PC-3 (cell line): ENCODE measurements at places on chromosomes 2 and 18. TPM values are rescaled to one million over a fixed set of nuclear protein-coding genes. Genes with fewer than 3 reads are reported as not detected.
A peak's percentile ranks its signal among the peaks of the same experiment; 100 is the strongest.

GRCh38 chr18:31101183-31102024 lies 817 bp downstream of the DSC2 start:
- no peaks in the 10 kb centered on the region for H3K27me3 ChIP-seq
- DNase-seq, result peak; percentile 23
- H3K4me3 ChIP-seq, result peak overlapping the region; percentile 72
- H3K4me1 ChIP-seq, result peaks cover 65% of the 10 kb centered on the region
- no peaks in the 10 kb centered on the region for H3K36me3 ChIP-seq

- H3K36me3 ChIP-seq, result no peaks in the 10 kb centered on the region
- H3K27ac ChIP-seq, result no peak overlapping the region
- peaks cover 13% of the 10 kb centered on the region for H3K4me1 ChIP-seq
- no peaks in the 10 kb centered on the region for H3K27me3 ChIP-seq
Observed at GRCh38 chr2:72883356-72883962, 3.7 kb upstream of the SPR start.

The SCYGR7 gene
- total RNA-seq, result not detected in 2 replicates

GRCh38 chr2:26848336-26849055 lies 564 bp downstream of the DPYSL5 start:
- H3K36me3 ChIP-seq, result no peaks in the 10 kb centered on the region
- no peak overlapping the region for H3K27ac ChIP-seq
- peaks cover 83% of the 10 kb centered on the region for H3K27me3 ChIP-seq
- no peak for DNase-seq

- no peak overlapping the region for H3K27ac ChIP-seq
- DNase-seq, result no peak
- H3K4me3 ChIP-seq, result no peak overlapping the region
- no peaks in the 10 kb centered on the region for H3K4me1 ChIP-seq
- no peaks in the 10 kb centered on the region for H3K27me3 ChIP-seq
Observed at GRCh38 chr2:11930211-11930761, 183.9 kb downstream of the LPIN1 start.

DNA sequence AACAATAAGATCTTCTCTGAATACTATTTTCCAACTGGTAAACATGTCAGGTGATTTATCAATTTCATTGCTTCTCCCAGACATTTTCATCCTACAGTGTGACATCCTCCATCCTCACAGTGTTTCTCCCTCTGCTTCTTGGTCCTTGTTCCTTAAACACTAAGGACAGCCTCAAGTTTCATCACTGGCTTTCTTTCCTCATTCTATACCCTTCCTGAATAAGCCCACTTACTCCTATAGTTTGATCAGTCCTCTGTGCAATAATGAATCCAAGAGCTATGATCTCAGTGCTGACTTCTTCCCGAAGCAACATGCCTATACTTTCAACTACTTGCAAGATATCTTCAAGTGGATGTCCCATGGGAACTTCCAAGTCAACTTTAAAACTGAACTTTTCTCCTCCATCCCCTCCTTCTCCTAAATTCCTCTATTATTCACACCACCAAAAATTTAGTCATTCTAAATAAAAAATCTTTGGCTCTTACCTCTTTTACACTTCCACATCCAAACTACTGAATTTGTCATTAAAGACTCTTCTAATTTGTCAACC lies 87.6 kb downstream of the FAM228A start:
- H3K27ac ChIP-seq, result no peak overlapping the region
- no peak for DNase-seq
- peaks cover 16% of the 10 kb centered on the region; the same call in 1 of the 2 replicates for H3K36me3 ChIP-seq
- H3K4me1 ChIP-seq, result no peaks in the 10 kb centered on the region; the same call in 1 of the 2 replicates
- no peak overlapping the region for H3K4me3 ChIP-seq
- H3K27me3 ChIP-seq, result no peaks in the 10 kb centered on the region

DNA sequence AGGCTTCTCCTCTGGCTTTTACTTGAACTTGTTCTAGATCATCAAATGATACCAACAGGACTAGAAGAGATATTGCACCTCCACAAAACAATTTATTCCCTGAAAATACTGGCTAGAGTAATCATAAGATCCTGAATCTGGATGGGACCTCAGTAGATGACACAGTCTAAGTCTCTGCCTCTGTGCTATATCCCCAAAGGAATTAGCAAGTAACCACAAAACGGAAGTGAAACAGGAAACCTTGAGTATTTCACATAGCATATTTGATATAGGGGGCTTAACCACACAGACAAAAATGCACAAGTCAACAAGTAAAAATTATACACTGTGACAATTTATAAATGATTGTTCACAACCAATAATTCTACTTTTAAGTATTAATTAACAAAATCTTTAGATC lies 456.9 kb upstream of the TNP1 start:
- H3K4me3 ChIP-seq, result no peak overlapping the region
- no peaks in the 10 kb centered on the region; the same call in 1 of the 2 replicates for H3K4me1 ChIP-seq
- no peaks in the 10 kb centered on the region for H3K36me3 ChIP-seq

- DNase-seq, result peak; percentile 36
- H3K4me1 ChIP-seq, result no peaks in the 10 kb centered on the region
- H3K4me3 ChIP-seq, result no peak overlapping the region
- 0 out of 2 replicates have a peak, but pooled peaks cover 4% of the 10 kb centered on the region for H3K27me3 ChIP-seq
- H3K27ac ChIP-seq, result no peak overlapping the region
Observed at GRCh38 chr2:114729026-114729425, 286.6 kb downstream of the DPP10 start.

DNA sequence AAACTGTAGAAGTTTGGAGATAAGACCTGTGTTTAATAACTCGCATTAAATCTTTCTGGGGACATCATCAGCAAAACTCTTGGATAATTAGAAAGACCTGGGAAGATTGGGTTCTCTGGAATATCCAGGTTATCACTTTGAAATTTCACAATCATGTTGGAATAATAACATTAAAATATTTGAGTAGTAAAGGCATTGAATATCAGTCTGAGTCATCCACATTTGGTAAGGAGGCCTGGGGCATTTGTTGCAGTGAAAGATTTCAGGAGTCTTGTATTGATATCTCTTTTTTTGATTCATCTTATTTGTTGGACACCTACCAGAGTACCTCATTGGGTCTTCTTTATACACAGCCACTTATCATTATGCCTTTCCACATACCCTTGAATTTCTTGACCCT lies 95.9 kb downstream of the EPB41L5 start:
- peaks cover 50% of the 10 kb centered on the region for H3K4me1 ChIP-seq
- no peaks in the 10 kb centered on the region for H3K36me3 ChIP-seq
- no peaks in the 10 kb centered on the region for H3K27me3 ChIP-seq
- peak overlapping the region; percentile 29; the same call in 1 of the 2 replicates for H3K4me3 ChIP-seq

The DNAJC5G gene
- not detected in 2 replicates for total RNA-seq

GRCh38 chr2:231110551-231110950 lies 14.3 kb downstream of the HTR2B start:
- peak; percentile 17 for DNase-seq
- no peak overlapping the region for H3K4me3 ChIP-seq
- no peaks in the 10 kb centered on the region for H3K27me3 ChIP-seq
- peaks cover 65% of the 10 kb centered on the region for H3K36me3 ChIP-seq

GRCh38 chr2:39135690-39136259 lies 14.9 kb upstream of the SOS1 start:
- H3K27ac ChIP-seq, result no peak overlapping the region
- H3K4me3 ChIP-seq, result no peak overlapping the region
- no peak for DNase-seq
- no peaks in the 10 kb centered on the region for H3K27me3 ChIP-seq
- no peaks in the 10 kb centered on the region for H3K36me3 ChIP-seq
- H3K4me1 ChIP-seq, result no peaks in the 10 kb centered on the region

The CYP26B1 gene
- total RNA-seq, result 1.6 and 3.9 TPM in 2 replicates

DNA sequence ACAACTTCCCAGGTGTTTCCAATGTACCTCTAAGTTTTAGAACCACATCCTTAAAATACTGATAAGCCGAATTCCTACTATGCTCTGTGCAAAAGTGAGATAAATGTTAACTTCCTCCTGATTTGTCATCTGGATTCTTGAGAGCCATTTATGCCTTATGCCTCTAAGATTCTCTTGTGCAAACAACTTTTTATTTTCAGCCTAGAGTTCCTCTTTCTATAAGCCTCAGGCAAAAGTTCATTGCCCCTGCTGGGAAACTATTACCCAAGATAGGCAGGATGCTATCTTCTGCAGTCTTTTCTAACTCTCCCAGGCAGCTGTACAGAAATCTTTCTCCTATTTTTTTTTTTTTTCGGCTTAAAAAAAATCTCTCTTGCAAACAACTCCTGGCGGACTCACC lies 216.1 kb downstream of the KCNJ3 start:
- no peaks in the 10 kb centered on the region for H3K27me3 ChIP-seq
- H3K4me3 ChIP-seq, result no peak overlapping the region
- H3K27ac ChIP-seq, result no peak overlapping the region

The NTSR2 gene
- not detected in 2 replicates for total RNA-seq

GRCh38 chr2:46097714-46098480 lies 199.3 kb upstream of the EPAS1 start:
- no peak overlapping the region for H3K4me3 ChIP-seq
- DNase-seq, result peak; percentile 97
- peak overlapping the region; percentile 95 for H3K27ac ChIP-seq
- H3K27me3 ChIP-seq, result no peaks in the 10 kb centered on the region
- peaks cover 25% of the 10 kb centered on the region for H3K4me1 ChIP-seq

The NAT8 gene
- total RNA-seq, result not detected in 2 replicates

- H3K4me1 ChIP-seq, result no peaks in the 10 kb centered on the region
- no peak overlapping the region for H3K27ac ChIP-seq
- no peaks in the 10 kb centered on the region for H3K36me3 ChIP-seq
Observed at GRCh38 chr18:57429167-57430078, 5.8 kb upstream of the ONECUT2 start.

- no peak overlapping the region for H3K27ac ChIP-seq
- H3K27me3 ChIP-seq, result no peaks in the 10 kb centered on the region
- H3K4me1 ChIP-seq, result peaks cover 2% of the 10 kb centered on the region; the same call in 1 of the 2 replicates
- H3K4me3 ChIP-seq, result no peak overlapping the region
Observed at GRCh38 chr2:68931149-68931711, 21.5 kb downstream of the GKN2 start.

The SCTR gene
- total RNA-seq, result not detected in 2 replicates

DNA sequence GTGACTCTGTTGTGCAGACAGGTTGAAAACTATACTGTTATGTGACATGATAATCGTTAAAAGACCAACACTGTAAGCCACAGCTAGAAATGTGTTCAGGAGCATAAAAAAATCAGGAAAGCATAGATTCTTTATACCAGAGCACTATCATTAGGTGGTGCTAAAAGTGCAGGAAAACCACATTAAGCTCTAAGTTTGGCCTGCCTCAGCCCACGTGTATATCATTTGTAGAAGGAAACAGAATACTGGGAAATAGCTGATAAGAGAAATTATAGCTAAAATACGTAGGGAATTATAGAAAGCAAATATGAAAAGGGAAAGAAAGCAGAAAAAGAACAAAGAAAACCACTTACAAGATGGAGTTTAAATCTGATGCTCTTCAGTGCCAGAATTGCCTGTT lies 26.5 kb upstream of the C2orf74 start:
- H3K27me3 ChIP-seq, result no peaks in the 10 kb centered on the region
- no peaks in the 10 kb centered on the region for H3K4me1 ChIP-seq
- no peaks in the 10 kb centered on the region for H3K36me3 ChIP-seq
- H3K27ac ChIP-seq, result no peak overlapping the region
- H3K4me3 ChIP-seq, result no peak overlapping the region

The L3MBTL4 gene
- total RNA-seq, result 0.47 and 0.63 TPM in 2 replicates

DNA sequence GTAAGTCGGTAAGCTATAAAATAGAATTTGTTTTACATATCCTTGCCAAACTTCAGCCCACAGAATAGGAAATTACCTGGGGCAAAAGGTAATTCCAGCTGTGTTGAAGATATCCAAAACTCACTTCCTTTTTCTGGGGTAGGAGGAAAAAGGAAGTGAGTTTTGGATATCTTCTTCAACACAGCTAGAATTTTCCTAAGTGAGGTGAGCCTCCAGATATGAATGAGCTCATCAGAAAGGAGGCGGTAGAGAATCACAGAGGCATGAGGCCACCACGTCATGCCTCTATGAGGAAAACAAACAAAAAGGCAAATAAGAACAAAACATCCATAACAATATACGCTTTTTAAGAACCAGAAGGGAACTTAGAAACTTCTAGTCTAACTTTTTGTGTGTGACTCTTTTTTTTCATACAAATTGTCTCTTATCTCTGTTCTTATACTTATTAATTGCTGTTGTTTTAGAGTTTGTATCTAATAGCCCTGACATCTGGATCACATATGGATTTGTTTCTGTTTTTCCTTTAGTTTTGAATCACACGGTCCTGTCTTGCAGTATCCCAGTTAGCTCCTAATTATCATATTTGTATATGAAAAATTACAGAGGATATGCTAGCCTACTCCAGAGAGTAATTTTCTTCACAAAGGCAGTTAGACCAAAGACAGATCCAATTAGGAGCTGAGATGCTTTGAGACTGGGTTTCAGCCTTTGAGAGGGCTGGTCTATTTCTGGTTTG lies 104.5 kb downstream of the RBM43 start:
- H3K27ac ChIP-seq, result no peak overlapping the region
- DNase-seq, result no peak
- no peak overlapping the region for H3K4me3 ChIP-seq
- H3K36me3 ChIP-seq, result no peaks in the 10 kb centered on the region
- no peaks in the 10 kb centered on the region for H3K4me1 ChIP-seq

The APLF gene
- 0.69 and 2.4 TPM in 2 replicates for total RNA-seq

DNA sequence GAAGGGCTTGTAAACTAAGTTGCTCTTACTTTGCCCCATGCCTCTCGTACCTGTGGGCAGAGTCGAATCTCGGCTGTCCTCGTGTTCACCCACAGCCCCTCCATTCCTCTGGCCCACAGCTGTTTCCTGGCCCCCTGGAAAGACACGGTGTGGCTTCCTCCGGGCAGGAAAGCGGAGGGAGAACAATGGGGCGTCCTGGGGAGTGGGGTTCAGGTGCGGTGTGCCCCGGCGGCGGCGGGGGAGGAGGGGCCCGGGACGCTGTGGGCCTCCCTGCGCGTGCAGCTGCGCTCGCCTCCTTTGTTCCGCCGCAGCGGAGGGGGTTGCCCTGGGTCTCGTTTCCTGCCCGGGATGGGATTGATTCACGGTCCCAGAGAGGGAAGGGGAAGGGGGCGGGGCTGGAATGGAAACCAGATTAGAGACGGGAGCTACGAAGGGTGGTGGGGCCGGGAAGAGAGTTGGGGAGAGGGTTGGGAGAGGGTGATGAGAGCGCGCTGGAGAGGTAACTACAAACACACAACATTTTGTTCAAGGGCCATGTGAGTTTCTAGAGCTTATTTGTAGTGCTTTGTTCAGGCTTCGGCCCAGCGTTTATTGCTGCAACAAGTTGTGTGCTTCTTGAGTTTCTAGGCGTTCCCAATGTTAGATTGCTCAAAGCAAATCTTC lies 796 bp downstream of the MYO1B start:
- H3K4me3 ChIP-seq, result peak overlapping the region; percentile 90
- no peaks in the 10 kb centered on the region for H3K27me3 ChIP-seq
- H3K27ac ChIP-seq, result peak overlapping the region; percentile 39
- 0 out of 2 replicates have a peak, but pooled peaks cover 2% of the 10 kb centered on the region for H3K36me3 ChIP-seq
- peaks cover 50% of the 10 kb centered on the region for H3K4me1 ChIP-seq

- no peaks in the 10 kb centered on the region for H3K36me3 ChIP-seq
- no peak overlapping the region for H3K27ac ChIP-seq
- no peaks in the 10 kb centered on the region for H3K27me3 ChIP-seq
- H3K4me1 ChIP-seq, result peaks cover 13% of the 10 kb centered on the region; the same call in 1 of the 2 replicates
Observed at GRCh38 chr2:11097854-11098387, 57.3 kb upstream of the SLC66A3 start.
